Adrenal gland (tissue), 19 donors: ENCODE measurements at places on chromosomes 2 and 18.

GRCh38 chr2:227471924-227472264 is at the start of gene AGFG1:
TSS of gene AGFG1 (plus strand) at chr2:227472156. CDS start at chr2:227472422, 266 bp downstream.
- no peaks in the 10 kb centered on the region for H3K36me3 ChIP-seq
- H3K27me3 ChIP-seq = no peaks in the 10 kb centered on the region
- peak; percentile 84 for DNase-seq
- peak within 1 kb of the TSS; percentile 95 for H3K4me3 ChIP-seq
- H3K27ac ChIP-seq = peak within 1 kb of the TSS; percentile 88

- no peak for DNase-seq
- H3K27ac ChIP-seq = no peak overlapping the region
- H3K4me3 ChIP-seq = no peak overlapping the region
- peaks cover 6% of the 10 kb centered on the region for H3K27me3 ChIP-seq
- H3K36me3 ChIP-seq = no peaks in the 10 kb centered on the region
Observed at GRCh38 chr2:16870491-16871076, 204.9 kb upstream of the CYRIA start.

- H3K27ac ChIP-seq = no peak overlapping the region
- no peak overlapping the region for H3K4me3 ChIP-seq
- H3K27me3 ChIP-seq = no peaks in the 10 kb centered on the region
- no peaks in the 10 kb centered on the region for H3K4me1 ChIP-seq
Observed at GRCh38 chr2:194294156-194294555, 1362.9 kb upstream of the SLC39A10 start.

DNA sequence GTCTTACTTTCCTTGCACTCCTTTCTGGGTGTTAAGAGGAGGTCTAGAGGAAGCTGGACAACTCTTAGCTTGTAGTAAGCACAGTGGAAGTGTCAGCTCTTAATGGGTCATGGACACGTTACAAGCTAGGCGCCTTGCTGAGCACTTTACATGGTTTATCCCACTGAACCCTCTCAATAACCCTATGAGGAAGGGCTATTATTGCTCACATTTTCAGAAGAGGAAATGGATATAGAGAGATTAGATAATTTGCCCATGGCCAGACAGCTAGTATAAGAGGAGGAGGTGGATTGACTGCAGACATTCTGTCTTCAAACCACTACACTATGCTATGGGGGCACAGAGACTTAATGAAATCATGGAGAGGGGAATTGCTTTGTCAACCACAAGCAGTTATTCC is 8.3 kb upstream of the IL1RN start:
- no peaks in the 10 kb centered on the region for H3K27me3 ChIP-seq
- no peak overlapping the region for H3K27ac ChIP-seq
- DNase-seq = no peak
- peaks cover under 1% of the 10 kb centered on the region for H3K4me1 ChIP-seq

DNA sequence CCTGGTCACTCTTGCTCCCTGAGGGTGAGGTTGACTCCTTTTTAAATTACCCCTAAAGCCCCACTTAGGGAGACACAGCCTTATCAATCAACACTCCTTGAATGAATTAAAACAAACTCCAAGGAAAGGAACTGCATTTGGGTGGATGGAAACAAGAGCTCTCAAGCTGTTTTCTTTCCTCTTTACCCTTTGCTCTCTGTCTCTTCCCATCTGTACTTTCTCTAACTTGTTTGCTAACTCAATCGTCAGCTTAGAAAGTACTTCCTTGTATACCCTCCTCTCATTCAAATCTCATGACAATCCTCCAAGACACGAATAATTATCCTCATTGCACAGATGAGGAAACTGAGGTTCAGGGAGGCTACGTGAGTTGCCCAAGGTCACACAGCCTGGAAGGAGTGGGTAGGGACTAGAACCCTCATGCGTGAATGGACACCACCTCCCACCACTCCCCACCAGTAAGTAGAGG is 32.7 kb downstream of the ZFP36L2 start:
- no peaks in the 10 kb centered on the region for H3K27me3 ChIP-seq
- H3K4me3 ChIP-seq = no peak overlapping the region
- no peak overlapping the region for H3K27ac ChIP-seq
- no peaks in the 10 kb centered on the region for H3K4me1 ChIP-seq
- no peak for DNase-seq

DNA sequence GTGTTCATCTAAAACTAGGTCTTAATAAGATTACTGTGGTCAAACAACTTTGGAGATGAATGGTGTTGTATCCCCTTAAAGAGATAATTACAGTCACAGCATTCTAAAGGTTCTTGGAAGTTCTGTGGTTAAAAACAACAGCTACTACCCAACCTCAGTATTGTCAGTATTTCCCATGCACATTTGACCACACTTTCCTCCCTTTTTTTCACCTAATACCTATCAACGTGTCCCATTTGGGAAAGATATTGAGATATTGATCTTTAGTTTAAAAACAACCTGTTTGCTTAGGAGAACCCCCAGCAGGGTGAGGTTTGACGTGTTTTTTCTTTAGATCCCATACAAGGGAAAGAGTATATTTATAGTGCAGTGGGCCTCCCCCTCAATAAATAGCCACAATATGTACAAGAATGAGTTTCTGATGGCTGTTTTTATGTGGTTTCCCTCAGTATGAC is 65.6 kb downstream of the WDR7 start:
- H3K36me3 ChIP-seq = no peaks in the 10 kb centered on the region
- DNase-seq = no peak
- no peak overlapping the region for H3K27ac ChIP-seq
- H3K27me3 ChIP-seq = no peaks in the 10 kb centered on the region
- H3K4me3 ChIP-seq = no peak overlapping the region

DNA sequence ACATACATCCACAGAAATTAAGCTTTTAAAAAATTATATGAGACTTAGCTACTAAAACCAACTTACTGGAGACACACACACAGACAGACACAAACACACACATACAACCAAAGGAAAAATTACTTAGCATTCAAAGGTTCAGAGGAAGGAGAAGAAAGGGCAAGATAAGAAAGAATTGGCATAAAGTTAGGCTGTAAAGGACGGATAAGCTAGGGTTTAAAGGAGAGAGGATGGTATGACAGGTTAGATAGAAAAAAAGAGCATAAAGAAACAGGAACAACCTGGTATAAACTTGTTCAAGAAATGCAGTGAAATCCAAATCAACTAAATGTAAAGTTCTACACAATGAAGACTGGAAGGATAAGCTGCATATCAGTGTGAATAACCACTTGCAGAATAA is 73.4 kb downstream of the SLC66A3 start:
- H3K27ac ChIP-seq = no peak overlapping the region
- H3K4me3 ChIP-seq = no peak overlapping the region
- no peaks in the 10 kb centered on the region for H3K36me3 ChIP-seq
- peaks cover 8% of the 10 kb centered on the region for H3K4me1 ChIP-seq
- DNase-seq = no peak

- no peak overlapping the region for H3K4me3 ChIP-seq
- no peak for DNase-seq
- H3K27me3 ChIP-seq = no peaks in the 10 kb centered on the region
- H3K27ac ChIP-seq = no peak overlapping the region
Observed at GRCh38 chr2:101435001-101435862, 39.7 kb downstream of the RFX8 start.
